ENCODE measurements at places on chromosomes 7 and 10. TPM values are rescaled to one million over a fixed set of nuclear protein-coding genes. Genes with fewer than 3 reads are reported as not detected.

GRCh38 chr7:123770378-123770777, 21.6 kb upstream of the WASL start:
- DNase-seq: peak; percentile 25

GRCh38 chr10:67077376-67077775, 151.5 kb downstream of the LRRTM3 start:
- no peak for DNase-seq

GRCh38 chr7:15397922-15398760, 163.7 kb downstream of the AGMO start:
- DNase-seq: no peak

DNA sequence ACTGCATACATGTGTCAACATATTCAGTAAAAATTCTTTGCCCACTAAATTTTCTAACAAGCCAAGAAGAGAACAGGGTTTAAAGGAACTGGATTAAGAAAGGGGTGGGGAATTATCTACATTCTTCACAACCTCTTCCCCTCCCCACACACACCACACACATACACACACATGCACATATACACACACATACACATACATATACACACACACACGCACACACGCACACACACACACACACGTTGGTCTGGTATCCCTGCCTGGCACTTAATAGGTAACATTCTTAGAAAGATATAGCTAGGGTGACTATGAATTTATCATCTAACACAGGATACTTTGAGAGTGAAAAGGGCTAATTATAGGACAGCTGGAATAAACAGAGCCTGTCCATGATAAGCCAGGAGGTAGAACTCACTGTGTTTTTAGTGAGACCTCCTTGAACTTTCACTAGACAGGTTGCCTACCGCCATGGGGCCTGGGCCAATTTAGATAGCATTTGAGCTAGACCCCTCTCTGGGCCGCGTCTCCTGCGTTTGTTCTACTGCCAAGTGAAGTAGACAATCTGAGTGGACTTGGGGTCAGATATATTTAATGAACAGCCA, 33.1 kb upstream of the EPC1 start:
- DNase-seq: no peak

GRCh38 chr10:127987467-127988380, 80.8 kb downstream of the PTPRE start:
- DNase-seq: no peak

DNA sequence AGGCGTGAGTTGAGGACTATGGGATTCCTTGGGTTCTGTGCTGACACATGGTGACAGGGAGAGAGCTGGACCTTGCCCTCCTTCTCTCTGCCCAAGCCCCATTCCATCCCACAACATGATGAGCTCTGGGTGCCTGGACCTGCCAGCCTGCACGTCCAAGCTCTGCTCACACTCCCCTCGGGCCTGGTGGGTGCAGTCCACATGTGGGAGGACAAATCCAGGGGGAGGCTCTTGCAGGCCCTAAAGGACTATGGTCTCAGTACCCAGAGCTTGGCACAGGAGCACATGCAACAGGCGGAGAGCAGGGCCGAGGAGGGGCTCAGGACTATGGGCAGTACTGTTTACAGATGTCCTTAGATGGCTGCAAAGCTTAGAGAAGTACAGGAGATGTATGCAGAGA, 91.4 kb downstream of the CLEC2L start:
- no peak for DNase-seq

DNA sequence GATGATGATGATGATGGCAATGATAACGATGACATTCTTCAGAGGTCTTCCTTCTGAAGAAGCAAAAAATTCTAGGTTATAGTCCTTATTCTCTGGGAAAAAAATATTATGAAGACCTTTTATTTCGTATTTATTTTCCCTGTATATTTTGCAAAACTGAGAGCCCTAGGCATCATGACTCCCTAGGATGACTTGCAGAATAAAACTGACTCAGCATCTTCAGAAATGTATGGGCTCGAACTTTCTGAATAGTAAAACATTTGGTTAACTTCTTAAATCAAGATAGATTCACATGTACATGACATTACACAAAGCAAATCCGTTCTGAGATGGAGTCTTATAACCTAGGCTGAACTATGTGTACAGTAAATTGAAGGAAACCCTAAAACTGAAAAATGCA, 29.4 kb downstream of the DKK1 start:
- no peak for DNase-seq

GRCh38 chr7:70833726-70834125, 298.2 kb upstream of the GALNT17 start:
- DNase-seq: no peak

GRCh38 chr10:123470336-123470921, 195.7 kb upstream of the GPR26 start:
- no peak for DNase-seq

Gene EN2
- not detected for total RNA-seq

Gene SEMA4G
- total RNA-seq: 46.2 TPM

Gene BCAP29
- total RNA-seq: 35.6 TPM
